PC-3 (cell line): ENCODE measurements at places on chromosomes 12 and 14. TPM values are rescaled to one million over a fixed set of nuclear protein-coding genes. Genes with fewer than 3 reads are reported as not detected.

The IL31 gene
- not detected in 2 replicates for total RNA-seq

The SYCP3 gene
- not detected in 2 replicates for total RNA-seq

The PLXNC1 gene
- 0.15 TPM in 1 of 2 replicates, not detected in the other for total RNA-seq

The APOLD1 gene
- 2.8 and 3.5 TPM in 2 replicates for total RNA-seq

The MON2 gene
- 19.1 and 32.0 TPM in 2 replicates for total RNA-seq

The RGS6 gene
- not detected in 2 replicates for total RNA-seq

The GALNT9 gene
- total RNA-seq = 0.44 TPM in 1 of 2 replicates, not detected in the other

The RFLNA gene
- total RNA-seq = not detected in 2 replicates

The LRP1-AS gene
- not detected in 2 replicates for total RNA-seq

The GUCY2C gene
- not detected in 2 replicates for total RNA-seq
